ENCODE measurements at places on chromosomes 5 and 9.

- DNase-seq: no peak
Measured at GRCh38 chr9:112640311-112640710, 77.6 kb downstream of the INIP start.

- no peak for DNase-seq
Measured at GRCh38 chr9:35350827-35351549, 138.9 kb upstream of the RUSC2 start.

GRCh38 chr9:99358668-99359067, 136.6 kb downstream of the SEC61B start:
- no peak for DNase-seq

DNA sequence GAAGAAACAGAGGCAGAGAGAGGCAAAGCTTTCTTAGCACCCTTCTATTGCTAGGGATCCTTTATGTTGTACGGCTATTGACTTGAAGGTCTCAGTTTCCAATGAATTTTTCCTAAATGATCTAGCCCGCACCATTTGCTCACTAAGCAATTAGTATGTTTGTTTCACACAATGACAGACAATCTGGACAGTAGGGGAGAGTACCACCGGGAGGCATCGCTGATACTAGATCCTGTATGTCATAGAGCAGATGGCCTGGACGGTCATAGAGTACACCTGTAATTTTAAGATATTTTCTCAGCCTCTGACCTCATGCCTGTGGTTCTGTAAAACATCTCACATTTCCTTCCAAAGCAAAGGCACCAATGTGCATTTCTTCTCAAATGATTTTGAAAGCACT, 194.3 kb downstream of the TLE4 start:
- DNase-seq: no peak

DNA sequence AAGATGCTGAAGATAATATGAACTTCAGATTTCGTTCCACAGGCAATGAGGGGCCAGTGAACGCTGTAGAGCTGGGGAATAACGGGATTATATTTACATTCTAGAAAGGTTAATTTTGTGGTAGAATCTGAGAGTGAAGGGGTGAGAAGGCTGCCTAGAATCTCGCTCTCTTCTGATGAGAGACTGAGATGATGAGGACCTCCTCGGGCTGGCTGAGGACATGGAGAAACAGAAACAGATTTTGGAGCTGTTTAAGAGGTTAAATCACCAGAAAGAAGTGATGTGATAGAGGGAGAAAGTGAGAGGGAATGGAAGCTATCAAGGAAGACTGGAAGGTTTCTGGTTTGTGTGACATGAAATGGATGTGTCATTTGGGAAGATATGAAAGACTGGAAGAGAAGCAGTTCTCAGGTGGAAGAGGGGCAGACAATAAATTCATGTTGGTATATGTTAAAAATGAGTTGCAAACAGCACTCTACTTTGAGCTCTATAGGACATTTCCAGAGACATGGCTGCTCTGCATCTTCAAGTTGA, 612.6 kb downstream of the ISL1 start:
- no peak for DNase-seq

- no peak for DNase-seq
Measured at GRCh38 chr5:329121-329735, 7.7 kb downstream of the AHRR start.

DNA sequence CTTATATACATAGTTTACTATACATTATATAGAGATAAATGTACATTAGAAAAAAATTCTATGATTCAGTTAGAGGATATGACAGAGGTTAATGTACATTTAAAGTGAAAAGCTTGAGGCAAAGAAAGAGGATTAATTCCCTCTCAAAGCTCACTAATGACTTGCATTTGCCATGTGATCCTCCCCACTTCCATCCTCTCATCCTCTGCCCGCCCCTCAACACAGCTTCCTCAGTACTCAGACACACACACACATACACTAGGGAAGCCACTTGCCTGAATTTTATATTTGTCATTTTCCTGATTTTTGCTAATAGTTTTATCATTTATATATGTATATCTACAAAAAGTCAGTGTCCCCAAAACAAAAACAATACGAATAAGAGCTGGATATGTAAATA, 764.5 kb downstream of the EFNA5 start:
- no peak for DNase-seq

GRCh38 chr9:136916330-136917184, 28.0 kb downstream of the FBXW5 start:
- no peak for DNase-seq

DNA sequence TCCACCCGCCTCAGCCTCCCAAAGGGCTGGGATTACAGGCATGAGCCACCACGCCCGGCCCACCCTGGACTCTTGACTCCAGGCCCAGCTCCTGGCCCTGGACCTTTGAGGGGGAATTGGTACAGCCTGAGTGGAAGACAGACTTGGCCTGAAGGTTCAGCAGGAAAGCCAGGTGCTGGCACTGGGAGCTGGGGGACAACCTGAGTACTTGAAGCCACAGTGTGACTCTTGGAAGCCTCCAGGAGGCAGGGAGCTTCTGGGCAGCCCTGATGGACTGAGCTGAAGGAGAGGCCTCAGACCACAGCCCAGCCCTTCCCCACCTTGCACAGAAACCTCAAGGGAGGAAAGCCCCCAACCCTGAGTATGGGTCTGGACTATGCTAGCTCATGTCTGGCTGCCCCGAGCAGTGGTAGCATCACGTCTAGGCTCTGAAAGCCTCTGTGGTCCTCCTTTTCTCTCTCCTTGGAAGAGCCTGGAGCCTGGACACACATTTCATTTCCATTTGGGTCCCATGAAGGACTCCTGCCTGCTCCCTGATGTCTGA, 54.1 kb downstream of the RASGEF1C start:
- no peak for DNase-seq

GRCh38 chr5:52771343-52772039, 16.2 kb upstream of the ITGA1 start:
- no peak for DNase-seq

- no peak for DNase-seq
Measured at GRCh38 chr9:125919565-125919964, 172.4 kb downstream of the PBX3 start.

- no peak for DNase-seq
Measured at GRCh38 chr9:93028448-93029006, 30.0 kb upstream of the SUSD3 start.

- DNase-seq: no peak
Measured at GRCh38 chr5:137595396-137596079, 96.4 kb upstream of the SPOCK1 start.

DNA sequence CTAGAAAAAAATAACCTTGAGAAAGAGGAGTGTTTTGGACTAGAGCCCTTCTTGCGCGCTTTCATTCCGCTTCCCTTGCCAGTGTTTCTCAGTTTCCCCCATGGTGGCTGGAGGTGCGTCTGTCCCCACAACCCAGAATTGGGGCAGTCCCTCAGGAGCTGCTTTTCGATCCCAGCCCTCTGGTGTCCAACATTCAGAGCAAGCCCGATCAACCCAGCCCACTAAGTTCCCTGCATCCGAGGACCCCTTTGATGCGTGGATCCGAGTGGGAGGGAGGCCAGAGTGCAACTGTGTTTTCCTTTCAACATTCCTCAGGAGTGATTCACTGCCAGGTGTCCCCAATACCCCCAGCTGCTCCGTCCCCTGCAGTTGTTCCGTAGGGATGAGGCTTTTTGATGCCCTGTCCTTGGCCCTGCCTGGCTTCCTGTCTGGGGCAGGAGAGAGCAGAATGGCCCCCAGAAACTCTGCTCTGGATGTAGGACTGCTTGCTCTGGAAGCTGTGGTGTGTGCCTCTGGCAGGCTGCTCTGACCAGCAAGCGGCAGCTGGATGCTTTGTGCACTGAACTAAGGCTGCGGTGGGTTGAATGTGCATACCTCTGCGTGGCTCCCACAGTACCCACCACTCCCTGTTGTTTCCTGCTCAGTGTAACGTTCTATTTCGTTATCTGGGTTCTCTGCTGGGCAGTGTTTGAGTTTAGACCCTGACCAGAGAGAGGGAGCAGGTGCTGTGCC, 117.5 kb downstream of the BOD1 start:
- no peak for DNase-seq

- peak; percentile 52 for DNase-seq
Measured at GRCh38 chr5:132466433-132467286, 23.9 kb downstream of the IRF1 start.

- DNase-seq: no peak
Measured at GRCh38 chr9:100619665-100620064, 41.8 kb downstream of the CAVIN4 start.

DNA sequence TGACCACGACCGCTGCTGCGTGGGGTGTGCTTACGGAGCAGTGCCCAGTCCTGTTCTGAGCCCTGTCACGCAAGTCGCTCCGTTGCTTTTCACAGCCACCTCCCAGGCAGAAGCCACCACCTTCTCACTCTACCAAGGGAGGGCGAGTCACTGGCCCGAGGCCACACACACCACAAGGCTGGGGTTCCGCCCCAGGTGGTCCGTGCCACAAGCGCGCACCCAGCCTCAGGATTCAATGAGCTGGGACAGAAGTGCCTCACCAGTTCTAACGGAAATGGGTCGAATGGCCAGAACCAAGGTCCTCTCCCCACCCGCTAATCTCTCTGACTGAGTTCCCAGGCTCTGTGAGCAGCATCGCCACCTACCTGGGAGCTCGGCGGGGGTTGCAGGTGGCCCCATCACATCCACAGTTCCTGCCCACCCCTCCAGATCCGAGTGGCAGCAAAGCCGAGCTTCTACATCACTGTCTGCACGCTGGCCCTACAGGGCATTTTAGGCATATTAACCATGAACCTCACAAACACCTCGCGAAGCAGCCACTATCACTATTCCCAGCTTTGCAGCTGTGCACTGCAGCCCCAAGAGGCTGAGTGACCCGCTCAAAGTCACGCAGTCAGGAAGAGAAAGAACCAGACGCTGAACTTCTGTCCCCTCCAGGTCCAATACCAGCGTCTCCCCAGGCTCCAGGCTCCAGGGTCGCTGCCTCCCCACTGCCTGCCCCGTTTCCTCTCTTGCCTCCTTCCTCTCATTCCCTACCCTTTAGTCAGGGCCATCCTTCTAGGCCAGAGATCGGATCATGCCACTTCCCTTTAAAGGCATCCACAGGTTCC, 92.1 kb upstream of the PHYKPL start:
- no peak for DNase-seq

DNA sequence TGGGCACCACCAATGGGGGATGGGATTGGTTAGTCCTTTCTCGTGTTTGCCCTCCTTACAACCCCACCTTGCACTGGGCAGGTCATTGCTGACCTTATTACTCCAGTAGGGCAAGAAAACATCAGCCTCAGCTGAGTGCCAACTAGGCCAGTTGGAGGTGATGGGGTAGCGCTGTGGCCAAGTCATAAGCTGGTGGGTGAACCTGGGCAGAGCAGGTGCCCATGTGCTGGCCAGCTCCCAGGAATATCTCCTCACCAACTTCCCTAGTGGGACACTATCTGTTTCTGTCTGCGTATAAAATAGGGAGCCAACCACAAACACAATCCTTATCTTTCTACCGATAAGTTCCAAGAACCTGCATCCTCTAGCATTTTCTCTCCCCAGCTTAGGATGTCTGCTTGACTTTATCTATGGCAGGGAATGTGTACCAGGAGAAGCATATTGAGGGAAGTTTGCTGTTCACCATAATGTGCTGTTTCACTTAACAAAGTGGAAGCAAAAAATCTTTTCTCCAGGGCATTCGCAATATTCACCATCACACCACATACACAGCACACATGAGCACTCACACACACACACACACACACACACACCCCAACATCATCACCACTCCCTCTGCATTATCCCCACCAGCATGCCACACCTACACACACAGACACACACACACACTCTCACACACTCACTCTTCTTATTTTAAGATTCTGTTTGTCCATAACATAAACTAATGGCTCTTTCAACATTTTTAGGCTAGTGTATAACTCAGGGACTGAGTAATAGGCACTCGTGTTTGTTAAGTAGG, 390.0 kb downstream of the ENC1 start:
- no peak for DNase-seq

DNA sequence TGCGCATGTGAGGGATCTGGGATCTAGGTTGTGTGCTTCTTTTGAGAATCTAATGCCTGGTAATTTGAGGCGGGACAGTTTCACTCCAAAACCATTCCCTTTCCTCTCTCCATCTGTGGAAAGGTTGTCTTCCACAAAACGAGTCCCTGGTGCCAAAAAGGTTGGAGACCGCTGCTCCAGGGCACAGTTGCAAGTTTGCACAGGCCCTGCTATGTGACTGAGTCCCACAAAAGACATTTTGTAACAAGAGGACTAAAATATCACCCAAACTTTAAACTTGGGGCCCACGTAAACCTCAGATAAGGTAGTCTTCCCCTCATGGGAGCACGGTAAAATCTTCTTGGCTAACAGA, 5.8 kb upstream of the ZNF367 start:
- no peak for DNase-seq

- no peak for DNase-seq
Measured at GRCh38 chr9:136351252-136351800, 12.2 kb downstream of the DNLZ start.

GRCh38 chr5:2460098-2460497, 291.4 kb downstream of the IRX2 start:
- DNase-seq: no peak

DNA sequence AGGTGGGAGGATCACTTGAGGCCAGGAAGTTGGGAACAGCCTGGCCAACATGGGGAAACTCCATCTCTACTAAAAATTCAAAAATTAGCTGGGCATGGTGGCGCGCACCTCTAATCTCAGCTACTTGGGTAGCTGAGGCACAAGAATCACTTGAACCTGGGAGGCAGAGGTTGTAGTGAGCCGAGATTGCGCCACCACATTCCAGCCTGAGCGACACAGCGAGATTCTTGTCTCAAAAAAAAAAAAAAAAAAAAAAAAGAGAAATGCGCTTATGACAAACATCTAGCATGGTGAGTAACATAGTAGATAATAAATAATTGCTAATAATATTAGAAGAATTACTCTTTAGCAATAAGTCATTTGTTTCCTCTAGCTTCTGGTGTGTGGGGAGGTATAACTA, 25.9 kb downstream of the RUSC2 start:
- no peak for DNase-seq

DNA sequence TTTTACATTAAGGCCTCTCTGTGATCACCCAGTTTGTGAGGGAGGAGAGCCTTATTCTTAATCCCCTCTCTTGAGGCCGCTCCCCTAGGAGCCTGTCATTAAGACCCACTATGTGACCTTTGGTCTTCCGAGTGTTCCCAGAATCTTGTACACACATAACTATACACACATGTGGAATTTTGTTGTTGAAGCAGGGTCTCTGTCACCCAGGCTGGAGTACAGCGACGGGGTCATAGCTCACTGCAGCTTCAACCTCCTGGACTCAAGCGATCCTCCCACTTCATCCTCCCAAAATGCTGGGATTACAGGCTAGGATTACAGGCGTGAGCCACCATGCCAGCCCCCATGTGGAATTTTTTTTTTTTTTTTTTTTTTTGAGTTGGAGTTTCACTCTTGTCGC, 14.8 kb upstream of the PHYHD1 start:
- DNase-seq: no peak
